ENCODE measurements at places on chromosomes 7 and 10.

GRCh38 chr10:72096115-72097000 is 8.0 kb upstream of the SPOCK2 start:
- DNase-seq = no peak

GRCh38 chr7:17745610-17746009 is 194.7 kb downstream of the SNX13 start:
- no peak for DNase-seq

GRCh38 chr10:127527891-127528290 is 21.2 kb upstream of the NPS start:
- no peak for DNase-seq

- DNase-seq = no peak
Observed at GRCh38 chr7:97118306-97118917, 914 bp downstream of the SDHAF3 start.

DNA sequence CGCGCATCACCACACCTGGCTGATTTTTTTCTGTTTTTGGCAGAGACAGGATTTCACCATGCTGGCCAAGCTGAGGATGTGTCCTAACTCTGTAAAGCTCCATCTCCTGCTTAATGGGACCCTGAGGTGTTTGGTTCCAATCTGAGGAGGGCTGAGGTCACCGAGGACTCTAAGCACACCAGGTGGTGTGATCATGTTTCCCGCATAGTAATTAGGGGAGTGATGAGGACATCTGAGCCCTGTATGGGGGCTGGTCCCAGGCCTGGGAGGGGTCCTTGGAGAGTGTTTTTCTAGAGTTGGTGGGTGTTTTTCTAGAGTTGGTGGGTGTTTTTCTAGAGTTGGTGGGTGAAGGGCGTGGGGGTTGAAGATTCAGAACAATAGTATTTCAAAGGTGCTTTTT is 3.0 kb upstream of the ABHD11 start:
- DNase-seq = no peak

DNA sequence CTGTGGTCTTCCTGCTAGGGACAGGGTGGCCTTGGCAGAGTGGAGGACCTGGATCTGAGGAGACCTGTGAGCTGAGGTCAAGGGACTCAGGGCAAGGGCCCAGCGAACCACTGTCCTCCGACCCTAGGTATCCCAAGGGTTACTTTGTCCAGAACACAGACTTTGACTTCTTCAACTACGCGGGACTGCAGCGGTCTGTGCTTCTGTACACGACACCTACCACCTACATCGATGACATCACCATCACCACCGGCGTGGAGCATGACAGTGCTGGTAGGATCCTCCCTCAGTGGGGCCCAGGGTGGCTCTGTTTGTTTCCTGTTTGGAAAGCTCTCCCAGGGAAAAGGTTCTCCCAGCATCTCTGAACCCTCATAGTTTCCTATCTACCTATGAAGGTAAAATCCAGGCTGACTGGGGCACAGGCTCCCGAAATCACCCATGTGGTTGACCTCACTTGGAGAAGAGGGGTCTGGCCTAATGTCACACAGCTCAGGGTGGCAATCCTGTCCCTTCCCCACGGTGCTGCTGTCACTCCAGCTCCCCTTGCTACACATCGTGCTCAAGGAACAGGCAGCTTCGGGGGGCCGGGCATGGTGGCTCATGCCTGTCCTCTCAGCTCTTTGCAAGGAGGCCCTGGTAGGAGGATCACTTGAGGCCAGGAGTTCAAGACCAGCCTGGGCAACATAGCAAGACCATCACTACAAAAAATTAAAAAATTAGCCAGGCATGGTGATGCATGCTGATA is 57.6 kb downstream of the ZNF727 start:
- DNase-seq = no peak

- DNase-seq = peak; percentile 20
Observed at GRCh38 chr7:24728503-24729364, 28.5 kb downstream of the GSDME start.

DNA sequence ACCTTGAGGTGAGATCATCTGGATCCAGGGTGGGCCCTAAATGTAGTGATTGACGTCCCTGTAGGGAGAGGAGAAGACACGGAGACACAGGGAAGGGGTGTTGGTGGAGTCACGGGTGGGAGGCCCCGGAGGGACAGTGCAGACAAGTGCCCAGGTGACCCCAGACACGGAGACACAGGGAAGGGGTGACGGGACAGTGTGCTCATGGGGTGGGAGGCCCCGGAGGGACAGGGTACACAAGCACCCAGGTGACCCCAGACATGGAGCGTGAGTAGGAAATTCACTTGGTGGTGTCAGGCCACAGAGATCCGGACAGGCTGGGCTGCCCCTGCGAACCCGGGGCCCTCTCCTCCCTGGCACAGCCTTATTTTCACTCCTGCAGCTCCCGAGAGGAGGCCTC is 176.9 kb downstream of the PTPRN2 start:
- DNase-seq = no peak

DNA sequence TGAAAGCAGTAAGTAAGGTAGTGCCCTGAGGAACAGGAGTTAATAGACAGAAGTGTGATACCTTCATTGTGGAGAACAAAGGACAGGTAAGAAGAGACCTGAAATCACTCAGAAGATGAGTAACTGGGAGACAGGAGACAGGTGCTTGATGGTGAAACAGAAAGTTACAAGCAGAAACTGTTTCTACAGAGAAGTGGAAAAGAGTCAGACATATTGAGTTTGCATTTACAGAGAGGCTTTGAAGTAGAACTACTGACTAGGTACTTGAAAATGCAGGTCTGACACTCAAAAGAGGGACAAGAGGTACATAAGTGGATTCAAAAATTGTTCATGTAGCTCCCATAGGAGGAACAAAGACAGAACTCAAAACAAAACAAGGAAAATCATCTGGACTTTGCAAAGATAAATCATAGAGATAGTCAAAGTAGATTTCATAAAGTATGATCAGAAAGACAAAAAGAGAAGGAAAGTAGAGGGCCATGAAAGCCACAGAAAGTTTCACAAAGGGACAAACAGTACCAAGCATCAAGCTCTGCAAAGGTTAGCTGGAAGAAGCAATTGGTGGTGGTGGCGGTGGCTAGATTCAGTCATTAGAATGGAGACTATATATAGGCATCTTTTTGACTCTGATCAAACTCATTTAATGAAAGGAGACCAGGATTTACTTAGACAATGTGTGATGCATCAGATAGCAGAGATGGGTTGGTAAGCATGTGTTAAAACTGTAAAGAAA is 198.4 kb downstream of the PCLO start:
- DNase-seq = no peak

DNA sequence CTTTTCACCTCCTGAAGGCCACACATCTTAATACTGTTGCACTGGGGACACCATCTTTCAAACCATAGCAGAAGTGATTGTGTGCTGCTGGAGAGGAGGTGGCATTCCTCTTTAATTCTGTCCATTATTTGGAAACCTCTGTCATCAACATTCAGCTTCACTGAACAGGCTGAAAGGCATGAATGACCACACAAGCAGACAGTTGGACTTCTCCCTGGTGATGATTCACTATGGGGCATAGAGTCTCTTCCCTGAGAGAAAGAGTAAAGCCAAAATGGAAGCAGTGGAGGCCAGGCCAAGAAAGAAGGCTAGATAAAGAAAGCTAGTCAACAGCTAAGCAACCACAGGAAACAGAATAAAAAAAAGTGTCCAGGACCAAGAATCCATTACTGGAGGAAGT is 113.1 kb upstream of the VSTM2A start:
- DNase-seq = no peak

- no peak for DNase-seq
Observed at GRCh38 chr7:120695848-120696247, 162.1 kb downstream of the TSPAN12 start.

DNA sequence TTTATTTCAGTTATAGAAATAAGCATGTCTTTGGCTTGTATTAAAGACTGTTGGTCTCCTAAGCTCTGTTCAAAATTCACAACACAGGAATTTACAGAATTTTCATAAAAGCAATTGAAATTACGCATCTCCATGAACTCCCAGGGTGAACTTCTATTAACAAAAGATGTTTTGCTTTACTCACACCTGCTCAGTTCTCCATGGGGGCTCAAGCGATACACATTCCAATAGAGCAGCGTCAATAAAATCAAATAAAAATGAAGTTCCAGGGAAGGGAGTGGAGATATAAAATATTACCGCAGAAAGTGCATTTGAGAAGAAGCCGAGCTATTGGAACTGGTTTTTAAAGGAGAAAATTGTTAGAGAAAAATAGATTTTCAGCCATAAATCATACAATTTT is 41.5 kb upstream of the ZNF438 start:
- DNase-seq = no peak

DNA sequence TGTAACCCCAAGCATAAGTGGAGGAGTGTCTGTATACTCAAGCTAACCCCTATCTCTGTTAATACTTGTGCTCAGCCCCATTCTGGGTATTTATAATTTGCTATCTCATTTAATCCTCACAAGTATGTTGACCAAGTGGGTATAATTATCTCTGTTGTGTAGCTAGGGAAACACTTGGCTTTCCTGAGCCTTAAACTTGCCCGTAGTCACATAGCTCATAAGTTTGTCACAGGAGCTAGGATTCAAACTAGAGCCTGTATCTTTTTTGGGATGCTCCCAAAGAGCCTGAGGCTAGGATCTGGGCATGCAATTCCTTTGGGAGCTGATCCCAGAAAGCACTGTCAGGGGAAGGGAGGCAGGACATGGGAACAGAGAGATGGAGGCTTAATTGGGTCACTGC is 377.4 kb downstream of the GALNT17 start:
- no peak for DNase-seq

DNA sequence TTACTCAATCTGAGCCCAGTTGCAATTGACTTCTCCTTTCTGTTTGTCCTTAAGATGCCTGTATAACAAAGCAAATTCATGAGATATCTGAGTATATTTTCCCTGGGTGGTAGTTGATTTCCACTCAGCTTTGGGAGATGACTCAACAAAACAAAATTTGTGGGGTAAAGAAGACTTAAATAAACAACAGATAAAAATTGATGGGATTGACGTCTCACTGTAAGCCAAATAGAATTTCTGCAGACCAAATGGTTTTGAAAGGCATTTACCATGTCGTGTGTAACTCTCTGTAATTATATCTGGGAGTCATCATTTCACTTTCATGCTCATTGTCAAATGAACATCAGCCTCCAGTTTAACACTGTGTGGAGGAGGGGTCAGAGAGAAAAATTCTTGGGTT is 255.4 kb upstream of the MYO3A start:
- no peak for DNase-seq

DNA sequence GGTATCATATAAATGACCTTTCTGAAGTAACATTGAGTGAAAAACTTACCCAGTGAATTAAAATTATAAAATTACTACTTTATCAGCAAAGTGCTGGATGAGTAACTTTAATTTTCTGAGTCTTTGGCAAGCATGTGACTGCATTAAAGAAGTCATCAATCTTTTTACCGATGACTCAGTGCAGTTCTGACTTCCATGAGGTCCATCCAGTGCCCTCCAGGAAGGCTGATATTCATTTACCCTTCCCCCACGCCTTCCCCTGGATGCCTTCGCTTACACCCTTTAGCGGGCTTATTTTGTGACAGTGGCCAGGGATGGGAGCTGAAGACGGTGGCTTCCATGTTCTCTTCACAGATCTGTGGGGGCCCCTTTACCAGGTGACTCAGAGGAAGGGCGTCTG is 572.9 kb upstream of the PFKP start:
- no peak for DNase-seq

DNA sequence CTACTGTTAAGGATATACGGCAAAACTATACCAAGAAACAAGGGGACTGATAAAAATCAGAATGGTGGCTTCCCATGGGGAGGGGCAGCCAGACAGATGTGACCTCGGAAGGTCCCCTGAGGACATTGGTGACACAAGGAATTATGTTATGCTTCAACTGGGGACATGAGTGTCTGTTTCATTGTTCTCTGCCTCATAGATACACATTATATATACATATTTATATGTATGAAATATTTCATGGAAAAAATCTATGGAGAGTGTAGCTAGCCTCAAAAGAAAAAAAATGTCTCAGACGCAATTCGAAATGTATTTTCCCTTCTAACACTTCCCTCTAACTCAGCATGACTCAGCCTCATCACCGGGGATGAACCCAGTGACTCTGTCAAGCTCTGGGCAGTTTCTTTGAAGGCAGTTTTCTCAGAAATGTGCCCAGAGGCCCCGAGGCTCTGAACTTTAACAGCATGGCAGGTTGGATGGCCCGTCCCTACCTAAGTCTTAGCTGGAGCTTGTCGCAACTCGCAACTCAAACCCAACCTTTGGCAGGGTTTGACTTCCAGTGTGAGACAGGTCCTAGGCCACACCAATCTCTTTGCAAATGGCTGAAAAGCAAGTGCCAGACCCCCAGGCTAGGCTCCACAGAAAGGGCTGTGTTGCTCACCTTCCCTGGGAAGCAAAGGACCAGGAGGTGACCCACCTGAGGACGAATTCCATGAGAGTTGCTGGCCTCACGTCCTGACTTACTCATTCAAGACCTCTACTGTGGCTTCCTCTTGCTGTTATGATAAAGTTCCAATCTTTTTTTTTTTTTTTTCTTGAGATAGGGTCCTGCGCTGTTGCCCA is 86.9 kb downstream of the CARD11 start:
- DNase-seq = peak; percentile 73

DNA sequence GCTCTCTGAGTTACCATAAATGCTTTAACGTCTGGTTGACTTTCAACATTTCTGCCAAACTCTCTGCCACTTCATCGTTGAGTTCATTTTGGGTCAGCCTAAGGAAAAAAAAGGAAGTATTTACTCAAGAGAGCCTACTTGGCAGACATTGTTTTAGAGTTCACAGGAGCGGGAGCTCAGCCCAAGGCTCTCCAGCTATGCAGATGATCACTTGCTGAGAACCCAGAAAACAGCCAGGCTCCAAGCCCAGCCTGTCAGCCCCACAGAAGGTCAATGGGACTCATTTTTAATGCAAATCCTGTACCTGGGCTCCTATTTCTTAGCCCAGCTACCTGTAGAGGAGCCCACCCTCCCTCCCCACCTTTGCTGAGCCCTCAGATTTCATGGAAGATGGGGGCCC is 45.5 kb downstream of the NOD1 start:
- no peak for DNase-seq

DNA sequence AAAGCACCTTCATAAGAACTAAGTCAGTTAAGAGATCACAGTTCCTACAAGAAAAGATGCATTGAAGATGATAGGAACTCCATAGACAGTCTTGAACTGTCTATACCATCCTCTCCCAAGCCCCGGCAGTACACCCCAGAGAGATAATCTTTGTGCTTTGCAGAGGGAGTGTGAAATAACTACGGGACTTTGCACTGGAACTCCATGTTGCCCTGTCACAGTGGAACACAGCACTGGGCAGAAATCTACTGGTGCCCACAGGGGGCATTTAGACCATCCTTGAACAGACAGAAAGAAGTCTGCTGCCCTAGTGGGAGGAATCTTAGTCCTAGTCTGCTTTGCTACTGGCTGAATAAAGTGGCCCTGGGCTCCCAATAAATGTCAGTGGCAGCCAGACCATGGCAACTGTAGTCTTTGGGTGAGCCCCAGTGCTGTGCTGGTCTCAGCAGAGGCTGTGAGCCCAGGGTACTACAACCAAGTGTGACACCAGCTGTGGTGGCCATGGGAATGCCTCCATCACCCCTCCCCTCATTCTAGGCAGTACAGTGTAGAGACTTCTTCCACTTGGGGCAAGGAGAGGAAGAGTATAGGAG is 107.7 kb upstream of the TMEM168 start:
- DNase-seq = no peak

- DNase-seq = no peak
Observed at GRCh38 chr10:89357975-89358374, 19.9 kb upstream of the IFIT1B start.

Data from activated CD4-positive, alpha-beta T cell treated with anti-CD3 and anti-CD28 coated beads, Interleukin-2, amount 50 U/mL, for 16 hours (primary cell).